Omental fat pad (tissue), 4 donors: ENCODE measurements at places on chromosomes 6 and 20.

DNA sequence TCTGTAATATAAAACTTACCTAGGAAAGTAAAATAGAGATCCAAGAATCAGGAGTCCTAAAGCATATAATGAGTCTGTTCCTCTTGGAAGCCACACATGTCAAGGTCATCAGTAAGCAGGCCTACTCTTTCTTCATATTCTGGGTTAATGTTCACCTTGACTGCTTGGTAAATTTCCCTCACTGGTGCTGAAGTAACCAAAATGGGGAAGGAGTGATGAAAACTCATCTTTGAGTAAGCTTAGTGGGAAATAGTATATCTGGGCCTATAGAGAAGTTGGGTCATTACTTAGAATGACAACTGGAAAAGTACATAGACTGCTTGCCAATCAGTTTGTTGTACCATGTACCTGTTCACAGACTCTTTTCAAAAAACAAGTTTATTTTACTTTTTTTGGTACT lies 6.6 kb downstream of the TSPYL4 start:
- no peak for DNase-seq

DNA sequence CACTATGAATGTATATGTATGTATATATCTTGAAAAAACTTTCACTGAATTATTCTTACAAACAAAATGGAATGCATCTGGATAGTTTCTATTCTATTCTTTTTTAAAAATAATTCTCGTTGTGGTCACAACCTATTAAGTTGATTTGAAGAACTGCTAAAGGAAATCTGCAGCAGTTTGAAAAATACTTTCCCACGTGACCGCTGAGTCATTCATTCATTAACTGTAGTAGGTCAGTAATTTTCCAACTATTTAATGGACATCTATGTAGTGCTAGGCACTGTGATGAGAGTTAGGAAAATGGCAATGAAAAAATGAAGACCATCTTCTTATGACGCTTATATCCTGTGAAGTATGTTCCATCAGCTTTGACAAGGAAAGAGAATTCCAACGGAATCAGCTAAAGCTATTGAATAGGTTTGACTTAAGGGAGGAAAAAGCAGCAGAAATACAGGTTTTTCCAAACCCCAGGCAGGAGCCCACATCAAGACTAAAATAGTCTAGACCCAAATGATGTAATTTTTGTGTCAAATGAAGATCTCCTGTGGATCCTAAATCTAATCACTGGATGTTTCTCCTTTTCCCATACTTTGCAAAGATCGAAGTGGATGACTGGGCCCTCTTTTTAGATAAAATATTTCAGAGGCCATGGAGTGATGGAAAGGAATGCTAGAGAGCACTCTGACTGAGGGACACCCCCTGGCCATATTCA lies 4.1 kb upstream of the EFHC1 start:
- no peak for DNase-seq

- no peak for DNase-seq
Measured at GRCh38 chr6:35168461-35168861, 27.3 kb upstream of the TCP11 start.

GRCh38 chr6:25387911-25388310 lies 108.7 kb downstream of the CARMIL1 start:
- DNase-seq = no peak

- no peak for DNase-seq
Measured at GRCh38 chr6:137543114-137543513, 48.9 kb upstream of the OLIG3 start.

GRCh38 chr20:34791289-34792020 lies 34.0 kb downstream of the NCOA6 start:
- no peak for DNase-seq

GRCh38 chr6:82711971-82712370 lies 348.4 kb downstream of the TPBG start:
- DNase-seq = no peak

GRCh38 chr20:32522526-32522775 lies 62.7 kb downstream of the NOL4L start:
- no peak for DNase-seq

GRCh38 chr20:58149437-58150091 lies 78.9 kb downstream of the ANKRD60 start:
- DNase-seq = no peak

DNA sequence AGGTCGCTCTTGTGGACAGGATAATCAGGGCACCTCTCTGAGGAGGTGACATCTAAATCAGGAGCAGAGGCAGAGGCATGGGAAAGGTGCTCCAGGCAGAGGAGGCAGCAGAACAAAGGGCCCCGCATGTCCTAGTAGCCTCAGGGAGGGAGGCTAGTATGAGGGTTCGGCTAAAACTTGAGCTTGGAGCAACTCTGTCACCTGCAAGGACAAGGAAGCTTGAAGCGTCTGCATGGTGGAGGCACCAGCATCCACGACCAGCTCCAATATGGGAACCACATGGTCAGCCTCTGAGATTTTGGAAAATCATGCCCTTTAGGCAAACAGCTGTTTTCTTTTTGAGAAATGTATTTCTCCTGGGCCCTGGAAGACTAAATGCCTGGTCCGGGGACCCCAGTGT lies 13.0 kb upstream of the MPC1 start:
- DNase-seq = no peak

DNA sequence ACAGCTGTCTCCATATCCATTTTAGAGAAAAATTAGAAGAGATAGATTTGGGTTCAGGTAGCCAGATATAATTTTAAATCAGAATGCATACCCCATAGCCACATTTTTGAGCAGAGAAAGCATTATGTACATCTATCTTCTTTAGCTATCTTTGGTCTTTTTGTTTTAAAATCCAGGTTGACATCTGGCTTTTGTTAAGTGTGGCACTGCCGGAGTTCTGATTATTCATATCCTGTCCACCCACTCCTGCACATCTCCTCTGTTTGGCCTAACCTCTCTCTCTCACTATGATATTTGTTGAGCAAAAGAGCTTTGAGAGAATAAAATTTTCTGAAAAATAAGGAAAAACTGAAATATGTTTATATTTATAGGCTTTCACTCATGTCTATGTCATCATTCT lies 189.7 kb downstream of the PACRG start:
- no peak for DNase-seq

- peak; percentile 50 for DNase-seq
Measured at GRCh38 chr6:3825851-3826581, 23.2 kb upstream of the FAM50B start.

DNA sequence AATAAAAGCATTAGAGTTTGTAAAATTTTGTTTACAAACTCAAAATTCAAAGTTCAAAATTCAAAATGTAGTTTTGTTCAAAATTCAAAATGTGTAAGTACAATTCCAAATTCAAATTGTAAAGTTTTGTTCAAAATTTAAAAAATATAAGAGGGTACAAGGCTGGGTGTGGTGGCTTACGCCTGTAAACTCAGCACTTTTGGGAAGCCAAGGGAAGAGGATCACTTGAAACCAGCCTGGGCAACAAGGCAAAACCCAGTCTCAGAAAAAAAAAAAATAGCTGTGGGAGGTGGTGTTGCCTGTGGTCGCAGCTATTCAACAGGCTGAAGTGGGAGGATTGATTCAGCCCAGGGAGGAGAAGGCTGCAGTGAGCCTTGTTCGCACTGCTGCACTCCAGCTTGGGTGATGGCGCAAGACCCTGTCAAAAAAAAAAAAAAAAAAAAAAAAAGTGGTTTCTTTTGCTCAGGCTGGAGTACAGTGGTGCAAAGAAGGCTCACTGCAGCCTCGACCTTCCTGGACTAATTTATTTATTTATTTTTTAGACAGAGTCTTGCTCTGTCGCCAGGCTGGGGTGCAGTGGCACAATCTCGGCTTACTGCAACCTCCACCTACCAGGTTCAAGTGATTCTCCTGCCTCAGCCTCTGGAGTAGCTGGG lies 5.4 kb upstream of the ZBTB12 start:
- no peak for DNase-seq

GRCh38 chr6:54718541-54719023 lies 128.0 kb upstream of the FAM83B start:
- no peak for DNase-seq

DNA sequence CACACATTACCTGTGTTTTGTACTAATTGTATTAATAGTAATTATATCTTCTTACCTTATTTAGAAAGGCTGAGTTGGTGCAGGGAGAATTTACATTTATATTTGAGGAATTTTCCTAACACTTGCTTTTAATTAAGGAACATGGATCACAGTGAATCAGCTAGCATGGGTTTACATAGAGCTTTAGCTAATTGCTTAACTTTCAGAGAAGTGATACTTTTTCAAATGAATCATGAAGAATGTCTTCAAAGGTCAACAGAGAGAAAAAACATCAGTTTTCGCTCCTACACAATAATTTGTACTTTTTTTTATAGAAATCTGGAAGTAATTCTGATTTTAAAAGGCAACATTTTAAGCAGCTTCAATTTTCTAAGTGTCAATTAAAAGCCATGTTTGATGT lies 195.0 kb upstream of the HEY2 start:
- no peak for DNase-seq

DNA sequence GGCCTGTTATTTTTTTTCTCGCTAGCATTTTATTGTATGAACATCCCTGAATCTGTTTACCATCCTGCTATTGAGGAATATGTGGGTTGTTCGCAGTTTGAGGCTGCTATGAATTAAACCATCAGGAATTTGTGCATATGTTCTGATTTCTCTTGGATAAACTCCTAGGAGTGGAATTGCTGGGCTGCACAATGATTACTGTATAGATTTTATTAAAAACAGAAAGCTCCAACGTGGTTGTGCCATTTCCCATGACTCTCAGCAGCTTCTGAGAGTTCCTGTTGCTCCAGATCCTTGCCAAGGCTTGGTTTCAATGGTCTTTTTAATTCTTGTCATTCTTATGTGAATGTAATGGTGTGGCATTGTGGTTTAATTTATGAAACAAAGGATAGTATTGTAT lies 75.1 kb downstream of the EDN3 start:
- no peak for DNase-seq

- DNase-seq = no peak
Measured at GRCh38 chr20:37520419-37520955, 563 bp upstream of the NNAT start.

- DNase-seq = no peak
Measured at GRCh38 chr6:37225350-37226169, 32.0 kb upstream of the TBC1D22B start.

DNA sequence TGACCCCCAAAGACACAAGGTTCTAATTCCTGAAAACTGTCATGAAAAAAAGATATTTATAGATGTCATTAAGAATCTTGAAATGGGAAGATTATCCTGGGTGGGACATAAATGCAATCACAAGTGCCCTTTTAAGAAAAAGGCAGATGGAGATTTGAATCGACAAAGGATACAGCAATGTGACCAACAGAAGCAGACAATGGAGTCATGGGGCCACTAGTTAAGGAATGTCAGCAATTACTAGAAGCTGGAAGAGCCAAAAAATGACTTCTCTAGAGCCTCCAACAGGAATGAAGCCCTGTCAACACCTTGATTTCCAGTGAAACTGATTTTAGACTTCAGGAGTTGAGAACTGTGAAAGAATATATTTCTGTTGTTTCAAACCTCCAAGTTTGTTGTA lies 448.5 kb downstream of the MEI4 start:
- DNase-seq = no peak

DNA sequence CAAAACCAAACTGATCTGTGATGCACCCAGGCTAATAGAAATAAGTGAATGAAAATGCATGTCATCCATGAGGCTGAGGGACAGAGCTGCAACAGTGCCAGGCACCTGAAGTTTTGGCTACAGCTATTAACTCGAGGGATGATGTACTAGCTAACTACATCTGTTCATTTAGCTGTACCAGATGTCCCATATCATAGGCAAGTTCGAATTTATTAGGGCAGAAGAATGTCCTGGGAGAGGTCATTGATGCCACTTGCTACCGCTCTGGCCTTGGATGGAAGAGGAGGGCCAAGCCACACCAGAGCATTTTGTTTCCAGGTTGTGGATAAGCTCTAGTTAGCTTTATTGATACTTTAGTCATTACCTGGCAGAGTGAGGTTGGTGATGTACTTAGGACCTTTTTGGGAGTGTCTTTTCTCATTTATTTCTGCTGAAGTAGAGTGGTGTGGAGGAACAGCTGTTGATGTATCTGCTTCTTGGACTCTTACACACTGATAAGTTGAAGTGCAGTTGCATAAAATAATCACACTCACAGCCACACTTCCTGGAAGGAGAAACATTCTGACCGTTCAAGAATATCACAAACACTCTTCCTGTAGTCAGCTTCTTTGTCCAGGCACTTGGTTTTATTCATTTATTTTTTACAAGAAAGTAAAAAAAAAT lies 8.2 kb downstream of the ZFAND3 start:
- DNase-seq = no peak

- no peak for DNase-seq
Measured at GRCh38 chr6:10886691-10887502, at the start of gene SYCP2L. TSS of gene SYCP2L (plus strand) at chr6:10887052. CDS start at chr6:10887127, 75 bp downstream.
